ENCODE measurements at places on chromosomes 6 and 20.

DNA sequence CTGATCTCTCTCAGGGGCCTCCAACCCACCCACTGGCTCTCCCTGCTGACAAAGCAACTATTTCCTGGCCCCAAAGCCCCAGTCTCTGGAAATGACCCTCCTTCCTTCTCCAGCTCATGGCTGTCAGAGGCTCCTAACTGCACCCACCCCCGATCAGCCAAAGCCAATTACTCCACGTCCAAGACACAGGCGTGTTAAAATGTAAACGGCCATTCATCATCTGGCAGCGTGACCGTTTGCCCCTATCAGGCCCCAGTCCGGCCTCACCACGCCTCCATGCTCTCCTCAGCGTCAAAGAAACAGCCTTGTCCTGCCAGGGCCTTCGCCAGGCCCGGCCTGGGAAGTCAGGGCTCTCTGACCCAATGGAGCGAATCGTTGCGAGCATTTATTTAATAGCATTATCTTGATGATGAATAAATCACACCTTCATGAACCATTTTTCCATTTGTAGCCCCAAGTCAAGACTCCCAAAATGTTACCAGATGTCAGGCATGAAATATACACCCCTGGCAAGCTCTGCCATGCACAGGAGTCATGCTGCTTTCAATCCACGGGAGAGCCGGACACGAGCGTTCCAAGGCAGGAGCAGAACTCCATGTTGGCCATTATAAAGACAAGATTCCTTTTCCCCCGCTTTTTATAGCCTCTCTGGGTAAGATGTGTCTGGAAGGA, 17.7 kb downstream of the RIPOR3 start:
- DNase-seq, result no peak

- DNase-seq, result no peak
Measured at GRCh38 chr20:53929974-53930650, 140.3 kb downstream of the BCAS1 start.

- no peak for DNase-seq
Measured at GRCh38 chr6:169858935-169859351, 107.5 kb downstream of the ERMARD start.

- DNase-seq, result no peak
Measured at GRCh38 chr20:34345402-34345736, 17.7 kb upstream of the ITCH start.
